Spinal cord (tissue), 10 donors: ENCODE measurements at places on chromosomes 2 and 18.

- no peak for DNase-seq
Measured at GRCh38 chr2:42464631-42465030, 29.2 kb downstream of the KCNG3 start.

- DNase-seq = peak; percentile 90
Measured at GRCh38 chr2:85753525-85754312, at the start of gene ATOH8. Gene ATOH8, plus strand, starts transcription at chr2:85753991. Its CDS starts 199 bp downstream, at chr2:85754190.

GRCh38 chr2:134240061-134240460, 13.8 kb upstream of the MGAT5 start:
- DNase-seq = no peak

DNA sequence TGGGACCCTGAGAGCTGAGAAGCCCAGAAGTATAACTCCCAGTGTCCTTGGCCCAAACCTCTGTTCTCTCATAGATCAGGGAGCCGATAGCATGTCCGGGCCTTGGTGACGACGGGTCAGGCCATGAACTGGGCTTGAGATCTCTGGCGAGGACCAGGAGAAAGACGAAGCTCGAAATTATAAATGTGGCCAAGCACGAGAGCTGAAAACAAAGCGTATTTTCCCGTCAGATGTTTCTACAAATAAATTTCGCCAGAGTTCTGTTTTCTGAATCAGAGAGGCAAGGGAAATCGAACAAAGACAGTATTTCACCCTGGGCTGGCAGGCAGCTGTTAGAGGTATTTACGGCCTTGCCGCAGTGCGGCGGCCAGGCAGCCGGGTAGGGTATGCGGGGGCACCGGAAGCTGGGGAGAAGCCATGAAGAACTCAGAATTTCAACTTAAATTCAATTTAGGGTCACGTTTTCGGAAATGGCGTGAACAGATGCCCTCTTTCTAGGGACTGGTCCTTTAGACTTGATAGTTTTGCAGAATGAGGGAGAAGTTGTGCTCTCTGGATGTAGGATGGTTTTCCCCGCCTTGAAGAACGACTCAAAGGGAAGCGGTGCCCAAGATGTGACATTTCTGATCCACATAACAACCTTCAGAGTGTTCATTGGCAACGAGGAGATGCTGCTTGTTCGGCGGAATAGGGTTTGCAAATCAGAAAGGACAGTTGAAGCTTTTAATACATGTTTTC, 9.6 kb downstream of the HOXD8 start:
- no peak for DNase-seq

- peak; percentile 68 for DNase-seq
Measured at GRCh38 chr2:139790136-139790535, 1009.9 kb upstream of the NXPH2 start.

GRCh38 chr2:110847651-110848050, 115.3 kb downstream of the ACOXL start:
- no peak for DNase-seq

GRCh38 chr2:143645921-143646645, 516.9 kb downstream of the ARHGAP15 start:
- no peak for DNase-seq
